ENCODE measurements at places on chromosomes 16 and 17.

GRCh38 chr17:1036845-1037237, 39.9 kb downstream of the TIMM22 start:
- DNase-seq: no peak

DNA sequence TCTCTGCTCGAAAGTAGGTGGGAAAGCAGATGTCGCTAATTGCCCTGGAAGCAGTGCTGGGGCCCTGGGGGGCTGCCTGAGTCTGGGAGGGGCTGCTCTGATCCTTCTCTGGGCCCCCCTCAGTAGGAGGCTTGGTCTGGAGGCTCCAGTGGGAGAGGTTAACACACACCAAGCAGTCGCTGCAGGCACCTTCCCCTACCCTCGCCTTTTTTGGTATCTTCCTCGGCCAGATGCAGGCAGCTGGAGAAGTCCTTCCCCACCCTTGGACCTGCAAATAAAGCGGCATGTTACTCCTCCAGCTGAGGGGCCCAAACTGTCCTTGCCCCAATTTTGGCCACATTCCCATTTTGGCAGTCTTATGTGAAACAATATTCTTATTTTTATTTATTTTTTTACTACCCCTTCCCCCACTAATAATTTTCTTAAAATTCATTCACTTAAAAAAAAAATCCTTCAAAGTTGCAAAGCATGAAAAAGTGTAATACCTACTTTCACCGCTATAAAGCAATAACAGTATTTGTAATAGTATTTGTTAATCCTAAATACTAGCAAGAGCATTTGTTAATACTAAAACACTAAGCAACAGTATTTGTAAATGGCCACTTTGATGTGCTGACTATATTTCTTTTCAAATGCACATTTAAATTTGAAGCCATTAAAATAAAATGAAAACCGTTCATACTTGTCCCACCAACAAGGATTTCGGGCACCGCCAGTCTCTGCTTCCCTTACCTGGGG, 15.0 kb downstream of the C16orf46 start:
- DNase-seq: no peak

DNA sequence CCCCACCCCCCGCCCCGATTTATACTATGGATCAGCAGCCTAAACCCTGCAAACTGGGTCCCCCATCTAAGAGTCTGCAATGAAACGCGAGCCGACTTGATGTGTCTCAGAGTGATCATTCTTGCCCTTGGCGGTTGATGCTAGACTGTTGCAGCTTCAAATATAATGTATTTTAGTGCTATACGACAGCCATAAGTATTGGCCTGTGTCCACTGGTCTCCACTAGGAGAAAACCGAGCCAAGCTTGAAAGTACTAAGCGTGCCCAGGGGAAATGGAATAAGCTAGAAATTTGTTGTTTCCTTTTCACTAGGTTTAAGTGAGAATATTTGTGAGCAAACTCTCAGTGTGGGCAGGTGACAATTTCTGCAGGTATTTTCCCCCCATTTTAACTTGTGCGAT, 711.2 kb downstream of the MAF start:
- no peak for DNase-seq

DNA sequence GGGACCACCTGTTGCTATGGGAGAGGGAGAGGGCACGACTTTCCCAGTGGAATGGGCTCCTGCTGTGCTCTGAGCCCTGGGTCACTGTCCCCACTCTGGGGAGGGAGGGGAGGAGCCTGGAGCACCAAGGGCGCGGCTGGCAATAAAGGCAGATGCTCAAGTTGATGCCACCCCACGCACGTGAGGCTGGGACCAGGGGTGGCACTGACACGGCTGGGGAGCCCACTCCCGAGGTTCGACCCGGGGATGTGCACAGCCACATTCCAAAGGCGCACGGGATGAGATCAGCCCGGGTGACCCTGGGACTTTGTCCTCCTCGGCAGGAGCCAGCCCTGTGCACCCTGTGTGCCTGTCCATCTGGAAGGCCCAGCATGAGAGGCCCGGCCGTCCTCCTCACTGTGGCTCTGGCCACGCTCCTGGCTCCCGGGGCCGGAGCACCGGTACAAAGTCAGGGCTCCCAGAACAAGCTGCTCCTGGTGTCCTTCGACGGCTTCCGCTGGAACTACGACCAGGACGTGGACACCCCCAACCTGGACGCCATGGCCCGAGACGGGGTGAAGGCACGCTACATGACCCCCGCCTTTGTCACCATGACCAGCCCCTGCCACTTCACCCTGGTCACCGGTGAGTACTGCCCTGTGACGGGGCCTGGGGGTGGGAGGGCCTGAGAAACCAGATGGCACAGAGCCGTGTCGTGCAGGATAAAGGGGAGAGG, at the start of gene ENPP7:
Gene ENPP7, plus strand, starts transcription at position 175 of the 715 bp plus-strand sequence. Its CDS starts 197 bp downstream, at position 372.
- DNase-seq: no peak

DNA sequence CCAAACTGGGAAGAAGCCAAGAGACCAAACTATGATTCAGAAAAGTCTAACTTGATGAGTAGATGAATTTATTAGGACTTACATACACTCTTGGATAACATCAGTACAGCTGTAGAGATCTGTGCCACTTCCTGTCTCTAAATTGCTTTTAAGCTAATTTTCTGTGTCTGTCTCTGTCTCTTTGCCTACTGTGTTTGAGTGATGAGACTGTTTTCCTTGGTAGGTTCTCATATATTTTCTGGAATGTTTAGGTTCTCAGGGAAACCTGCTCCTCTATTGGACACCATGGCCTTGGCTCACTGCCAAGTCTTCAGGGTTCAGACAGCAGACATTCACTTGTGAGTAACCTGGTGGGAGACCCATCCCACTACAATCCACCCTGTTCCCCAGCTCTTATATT, 103.5 kb upstream of the KIF2B start:
- DNase-seq: no peak

GRCh38 chr17:35368081-35368830, 5.2 kb downstream of the SLFN11 start:
- no peak for DNase-seq

DNA sequence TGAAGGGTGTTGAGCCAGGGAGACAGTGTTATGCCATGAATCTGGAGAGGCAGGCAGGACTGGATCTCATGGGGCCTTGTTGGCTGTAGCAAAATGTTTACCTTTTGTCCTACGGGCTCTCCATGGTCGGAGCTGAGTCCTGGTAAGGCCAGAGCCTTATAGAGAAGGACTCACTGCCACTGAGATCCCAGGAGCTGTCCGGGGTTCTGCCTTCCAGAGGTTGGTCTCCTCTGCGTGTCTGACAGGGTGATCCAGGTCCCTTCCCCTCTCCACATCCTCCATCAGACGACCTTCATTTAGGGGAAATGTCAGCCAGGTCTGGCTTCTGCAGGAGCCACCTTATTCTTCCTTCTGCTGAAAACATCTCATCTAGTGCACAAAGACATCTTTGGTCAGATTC, 285.2 kb upstream of the N4BP1 start:
- DNase-seq: no peak

DNA sequence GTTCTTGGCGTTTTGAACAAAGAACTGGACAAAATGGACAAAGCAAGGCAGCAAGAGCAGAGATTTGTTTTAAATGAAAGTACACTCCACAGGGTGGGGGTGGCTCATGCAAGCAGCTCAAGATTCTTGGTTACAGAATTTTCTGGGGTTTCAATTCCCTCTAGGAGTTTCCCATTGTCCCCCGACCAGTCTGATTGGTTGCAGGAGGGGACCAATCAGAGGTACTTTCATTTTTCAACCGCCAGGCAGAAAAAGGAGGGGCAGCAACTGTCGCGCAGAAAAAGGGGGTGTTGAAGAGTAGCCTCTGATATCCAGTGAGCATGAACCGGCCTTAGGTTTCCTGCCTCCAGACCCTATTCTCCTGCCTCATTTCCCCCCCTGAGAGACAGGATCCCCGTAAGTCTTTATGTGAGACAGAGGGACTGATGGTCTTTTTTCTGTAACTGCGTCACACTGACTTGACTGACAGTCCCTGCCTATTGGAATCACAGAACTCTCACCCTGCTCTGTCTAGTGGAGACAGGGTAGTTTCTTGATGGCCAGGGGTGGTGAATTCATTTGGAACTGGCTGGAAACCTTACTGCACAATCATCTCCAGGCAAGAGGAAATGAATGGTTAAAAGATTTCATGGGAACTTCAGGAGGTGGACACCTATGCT, 59.4 kb upstream of the ALOX12 start:
- no peak for DNase-seq

- no peak for DNase-seq
Observed at GRCh38 chr17:29162909-29163341, 17.3 kb downstream of the MYO18A start.

DNA sequence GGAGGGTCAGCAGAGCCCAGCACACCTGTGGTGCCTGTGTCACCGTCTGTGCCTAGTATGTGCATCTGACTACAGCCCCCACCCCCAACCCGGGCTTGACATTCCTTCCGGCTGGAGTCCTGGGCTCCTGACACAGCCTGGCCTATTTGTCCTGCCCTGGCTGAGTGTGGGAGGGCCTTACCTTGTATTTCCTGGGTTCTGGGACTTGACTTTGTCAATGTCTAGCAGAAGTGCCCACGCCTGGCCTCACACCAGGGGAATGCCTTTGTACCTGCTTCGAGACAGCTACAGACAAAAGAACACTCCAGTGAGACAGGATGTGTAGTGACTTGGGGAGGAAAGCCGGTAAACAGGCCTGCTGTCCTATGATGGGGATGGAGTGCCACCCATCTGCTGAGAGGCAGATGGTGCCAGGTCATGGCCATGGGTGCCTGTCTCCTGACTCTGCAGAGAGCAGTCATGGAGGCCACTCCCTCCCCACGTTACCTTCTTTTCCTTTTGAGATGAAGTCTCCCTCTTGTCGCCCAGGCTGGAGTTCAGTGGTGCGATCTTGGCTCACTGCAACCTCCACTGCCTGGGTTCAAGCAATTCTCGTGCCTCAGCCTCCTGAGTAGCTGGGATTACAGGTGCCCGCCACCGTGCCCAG, 42.8 kb downstream of the TNFRSF13B start:
- no peak for DNase-seq

- no peak for DNase-seq
Observed at GRCh38 chr17:31900877-31901276, 631 bp downstream of the UTP6 start.

DNA sequence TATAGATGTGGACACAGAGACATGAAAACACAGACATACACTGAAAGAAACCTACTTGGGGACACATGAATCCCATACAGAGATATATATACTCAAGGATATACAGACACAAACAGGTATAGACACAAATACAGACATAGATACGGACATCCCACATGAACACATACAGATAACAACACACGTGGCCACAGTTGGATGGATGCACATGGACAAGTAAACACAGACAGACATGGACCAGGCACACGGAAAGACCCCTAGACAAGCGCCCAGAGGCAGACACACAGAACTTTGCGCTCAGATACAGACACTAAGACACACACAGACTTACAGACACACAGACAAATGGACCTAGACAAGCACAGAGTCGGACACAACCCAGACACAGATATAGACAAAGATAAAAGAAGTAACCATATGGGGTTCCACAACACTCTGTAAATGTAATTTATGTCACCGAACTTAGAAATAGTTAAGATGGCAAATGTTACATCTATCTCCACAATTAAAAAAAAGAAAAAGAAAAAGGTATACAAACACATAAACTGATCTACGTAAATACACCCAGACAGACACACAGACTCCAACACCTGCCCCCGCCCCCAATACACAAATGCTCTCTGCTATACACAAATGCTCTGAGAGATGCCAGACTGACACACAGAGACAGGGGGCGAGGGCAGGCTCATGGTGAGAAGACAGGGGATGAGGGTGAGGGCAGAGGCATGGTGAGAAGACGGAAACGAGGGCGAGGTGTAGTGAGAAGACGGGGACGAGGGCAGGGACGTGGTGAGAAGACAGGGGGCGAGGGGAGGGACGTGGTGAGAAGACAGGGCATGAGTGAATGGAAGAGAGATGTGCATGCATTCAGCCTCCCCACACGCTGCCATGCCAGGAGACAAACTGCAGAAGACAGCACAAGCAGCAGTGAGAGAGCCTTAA, 118.3 kb downstream of the SMG6 start:
- DNase-seq: no peak

GRCh38 chr16:29983420-29984136, 9.9 kb downstream of the TAOK2 start:
- DNase-seq: no peak

- no peak for DNase-seq
Observed at GRCh38 chr17:59890720-59891119, 2.0 kb downstream of the TUBD1 start.

DNA sequence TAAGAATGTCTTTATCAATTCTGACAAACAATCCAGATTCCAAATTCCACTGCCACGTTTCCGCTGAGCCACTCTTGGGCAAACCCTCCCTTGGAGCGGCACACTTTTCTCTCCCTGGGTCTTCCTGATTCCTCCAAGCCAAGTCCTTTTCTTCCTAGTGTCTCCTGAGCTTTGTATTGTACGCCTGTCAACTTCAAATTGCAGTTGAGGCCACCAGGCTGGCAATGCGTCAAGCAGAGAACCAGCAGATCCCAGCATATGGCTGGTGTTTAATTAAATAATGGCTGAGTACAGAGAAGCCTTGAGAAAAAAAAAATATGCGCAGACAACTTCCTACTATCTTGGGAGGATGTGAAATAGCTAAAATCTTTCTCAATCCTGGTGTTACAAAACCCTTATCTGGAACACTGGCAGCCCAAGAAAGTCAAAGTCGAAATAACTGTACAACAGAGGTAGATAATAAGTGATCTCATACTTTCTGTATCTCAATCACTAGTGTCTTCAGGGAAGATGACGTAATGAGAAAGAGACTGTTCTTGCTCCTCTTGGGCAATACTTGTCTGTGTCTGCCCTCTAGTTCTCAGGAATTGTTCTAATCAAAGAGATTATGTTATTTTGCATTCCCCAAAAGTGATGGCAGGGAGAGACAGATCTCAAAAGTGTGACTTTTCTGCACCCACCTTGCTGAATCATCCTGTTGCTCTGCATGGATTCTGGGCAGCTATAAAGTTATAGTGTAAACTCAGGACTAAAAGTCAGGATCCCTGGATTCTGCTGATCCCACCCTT, 15.0 kb downstream of the SMIM36 start:
- DNase-seq: no peak

All from stimulated activated CD4-positive, alpha-beta T cell treated with anti-CD3 and anti-CD28 coated beads, Interleukin-4, amount 100 ng/mL, for 4 hours (primary cell).